ENCODE measurements at places on chromosomes 5 and 9.
A peak's percentile ranks its signal among the peaks of the same experiment; 100 is the strongest.

DNA sequence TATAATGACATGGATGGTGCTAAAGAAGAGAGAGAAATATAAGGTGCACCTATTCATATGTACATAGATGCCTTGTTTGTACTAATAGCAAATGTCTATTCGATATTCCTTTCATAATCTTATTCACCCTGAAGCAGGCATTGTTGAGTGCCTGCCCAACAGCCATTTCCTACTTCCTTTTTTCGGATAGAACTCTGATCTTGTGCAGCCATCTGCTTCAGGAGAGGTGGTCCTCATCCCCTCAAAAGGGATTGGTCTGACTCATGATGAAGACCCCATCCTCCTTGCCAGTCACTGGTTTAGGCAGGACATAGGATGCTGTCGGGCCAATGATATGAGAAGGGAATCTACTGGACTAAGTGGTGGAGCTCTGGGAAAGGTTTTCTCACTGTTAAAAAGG is 8.4 kb upstream of the RANBP3L start:
- no peak for DNase-seq

DNA sequence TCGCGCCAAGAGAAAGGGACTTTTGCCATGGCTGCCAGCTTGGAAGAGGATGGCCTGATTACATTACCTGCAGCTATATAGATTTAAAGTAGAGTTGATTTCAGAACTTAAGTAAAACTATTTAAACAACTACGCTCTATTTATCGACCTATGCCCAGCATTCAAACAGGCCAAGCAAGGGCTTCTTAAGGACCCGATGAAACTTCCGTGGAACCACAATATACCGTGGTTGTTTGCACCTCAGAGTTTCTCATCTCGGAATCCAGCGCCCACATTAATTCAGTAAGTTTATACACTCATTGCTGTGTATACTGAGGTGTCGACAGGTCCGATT is 505 bp upstream of the CDC14B start:
- no peak for DNase-seq

DNA sequence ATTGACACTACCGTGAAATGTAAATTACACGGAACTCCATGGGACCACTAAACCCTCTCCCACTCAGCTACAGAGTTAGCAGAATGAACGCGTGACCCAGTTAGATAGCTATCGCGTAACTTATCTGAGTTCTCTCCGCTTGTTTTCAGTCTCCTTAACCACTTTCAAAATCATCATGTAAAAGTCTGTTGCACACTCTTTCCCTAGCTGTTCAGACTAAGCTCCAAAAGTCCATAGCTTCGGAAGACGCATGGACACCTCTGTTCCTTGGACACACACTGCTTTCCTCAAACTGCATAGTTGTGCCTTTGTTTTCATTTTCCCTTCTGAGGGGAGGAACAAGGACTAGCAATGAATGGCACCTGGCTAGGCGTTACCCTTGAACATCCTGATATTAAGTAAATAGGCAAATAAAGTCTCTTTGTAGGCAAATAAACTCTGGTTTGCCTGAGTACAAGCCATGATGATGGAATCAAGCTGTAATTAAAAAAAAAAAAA is 83.3 kb downstream of the DAPK1 start:
- no peak for DNase-seq

DNA sequence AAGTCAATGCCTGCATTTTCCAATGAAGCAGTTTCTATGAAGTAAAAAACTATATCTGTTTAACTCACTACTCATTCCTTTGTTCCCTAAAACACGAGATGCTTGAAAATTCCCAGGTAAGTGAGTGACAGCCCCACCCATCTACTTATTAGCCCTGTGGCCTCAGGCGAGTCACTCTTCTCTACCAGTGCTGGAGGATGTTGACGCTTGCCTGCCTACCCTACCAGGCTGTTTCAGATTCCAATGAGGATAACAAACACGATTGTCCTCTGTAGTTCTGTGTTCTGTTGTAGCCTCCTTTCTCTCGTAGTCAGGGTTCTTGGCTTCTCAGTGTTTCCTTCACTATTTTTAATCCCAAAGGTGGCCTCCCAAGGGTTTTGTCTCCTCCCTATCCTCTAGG is 388.8 kb downstream of the KDM4C start:
- DNase-seq, result no peak

DNA sequence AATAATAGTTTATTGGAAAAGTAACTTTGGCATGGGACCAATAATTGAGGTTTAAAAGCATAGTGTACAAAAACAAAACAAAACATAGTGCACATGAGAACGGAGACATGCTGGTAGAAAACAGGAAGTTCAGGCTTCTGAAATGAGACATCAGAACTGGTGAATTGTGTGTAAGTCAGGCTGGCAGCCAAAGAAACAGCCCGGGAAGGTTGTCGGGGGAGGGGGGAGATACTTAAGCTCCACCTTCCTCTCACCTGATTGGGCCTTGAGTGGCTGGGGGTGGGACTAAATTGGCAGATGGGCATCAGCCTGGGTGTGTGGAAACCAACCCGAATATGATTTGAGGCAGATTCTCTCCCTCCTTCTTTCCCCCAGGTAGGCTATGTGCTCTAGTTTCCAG is 256.3 kb downstream of the SMARCA2 start:
- peak; percentile 10 for DNase-seq

DNA sequence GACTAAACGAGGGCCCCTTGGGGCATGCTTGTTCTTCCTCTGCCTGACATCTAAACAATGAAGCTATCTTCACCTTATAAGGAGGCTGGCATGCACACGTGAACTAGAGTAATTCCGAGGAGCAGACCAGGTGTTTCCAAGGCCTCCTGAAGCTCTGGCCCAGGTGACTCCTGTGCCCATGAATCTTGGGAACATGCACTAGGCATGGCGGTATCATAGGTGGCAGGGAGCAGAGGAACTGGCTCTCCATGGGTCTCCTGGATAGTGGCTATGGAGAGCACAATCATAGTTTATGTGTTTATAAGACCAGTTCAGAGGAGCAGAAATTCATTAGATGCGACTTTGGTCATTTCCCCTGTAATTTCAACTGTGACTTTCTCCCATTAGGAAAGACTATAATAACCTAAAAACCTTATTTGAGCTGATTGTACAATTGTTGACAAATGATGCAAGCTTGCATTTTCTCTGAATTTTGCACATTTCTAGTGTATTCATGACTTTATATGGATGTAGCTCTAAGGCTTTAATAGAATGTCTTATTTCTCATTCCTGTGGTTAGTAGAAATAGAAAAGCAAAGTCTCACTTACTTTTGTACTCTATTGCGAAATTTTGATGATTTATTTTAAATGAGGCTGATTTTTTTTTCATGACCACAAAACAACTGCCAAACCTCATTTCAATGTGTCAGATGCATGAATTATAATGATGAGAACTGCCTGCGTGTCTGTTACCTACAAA is 135.3 kb upstream of the RPS23 start:
- DNase-seq, result peak; percentile 96

GRCh38 chr5:124876983-124877382 is 130.5 kb upstream of the ZNF608 start:
- no peak for DNase-seq

GRCh38 chr5:50704730-50705129 is 38.3 kb downstream of the PARP8 start:
- DNase-seq, result no peak

GRCh38 chr9:68455451-68455850 is 85.2 kb downstream of the TMEM252 start:
- no peak for DNase-seq

Data from AG10803 (cell line).